ENCODE measurements at places on chromosomes 5 and 9.

DNA sequence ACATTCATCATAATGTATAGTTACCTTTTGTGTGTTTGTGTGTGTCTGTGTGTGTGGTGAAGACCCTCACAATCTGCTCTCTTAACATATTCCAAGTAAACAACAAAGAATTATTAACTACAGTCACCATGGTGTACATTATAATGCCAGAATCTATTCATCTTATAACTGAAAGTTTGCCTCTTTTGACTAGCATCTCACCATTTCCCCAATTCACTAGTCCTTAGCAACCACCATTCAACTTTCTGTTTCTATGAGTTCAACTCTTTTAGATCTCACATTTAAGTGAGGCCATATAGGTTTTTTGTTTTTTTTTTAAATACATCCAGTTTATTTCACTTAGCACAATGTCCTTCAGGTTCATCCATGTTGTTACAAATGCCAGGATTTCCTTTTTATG lies 83.6 kb downstream of the SMC2 start:
- DNase-seq: no peak

GRCh38 chr9:120151149-120151548 lies 428.8 kb downstream of the CDK5RAP2 start:
- no peak for DNase-seq

DNA sequence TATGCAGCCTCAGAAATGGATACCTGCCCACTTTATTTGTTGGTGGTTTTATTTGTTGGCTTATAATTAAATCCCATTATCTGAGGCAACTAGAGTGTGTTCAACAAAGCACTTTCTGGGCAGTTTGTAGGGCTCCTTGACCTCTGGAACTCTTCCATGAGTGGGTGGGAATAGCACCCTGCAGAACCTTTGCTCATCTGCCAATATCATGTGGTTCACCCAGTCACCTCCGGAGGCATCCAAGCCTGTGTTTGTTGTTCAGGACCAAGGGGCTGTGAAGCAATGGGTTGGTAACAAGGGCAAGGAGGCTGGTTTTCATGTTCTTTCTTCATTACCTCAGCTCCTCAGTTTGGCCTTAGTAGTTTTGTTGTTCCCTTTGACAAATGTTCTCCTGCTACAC lies 314.0 kb downstream of the NDUFS4 start:
- DNase-seq: no peak

- no peak for DNase-seq
Observed at GRCh38 chr9:32442433-32442832, 58.0 kb downstream of the ACO1 start.

DNA sequence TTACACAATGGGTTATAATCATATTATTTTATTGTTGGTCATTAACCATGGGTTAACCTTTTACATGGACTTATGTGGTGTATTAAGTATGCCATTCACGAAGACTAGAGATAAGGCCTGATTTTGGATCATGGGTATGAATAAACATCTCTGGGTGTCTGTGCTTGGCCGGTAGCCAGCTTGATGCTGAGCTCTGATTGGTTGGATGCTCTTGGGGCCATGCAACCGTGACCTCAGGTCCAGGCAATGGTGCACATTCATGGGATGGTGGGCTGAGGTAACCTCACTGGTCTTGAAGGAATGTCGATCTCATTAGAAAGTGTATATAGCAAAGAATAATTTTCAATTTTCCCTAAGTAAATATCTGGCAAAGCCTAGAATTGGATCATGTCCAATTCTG lies 158.2 kb upstream of the IL12B start:
- no peak for DNase-seq

DNA sequence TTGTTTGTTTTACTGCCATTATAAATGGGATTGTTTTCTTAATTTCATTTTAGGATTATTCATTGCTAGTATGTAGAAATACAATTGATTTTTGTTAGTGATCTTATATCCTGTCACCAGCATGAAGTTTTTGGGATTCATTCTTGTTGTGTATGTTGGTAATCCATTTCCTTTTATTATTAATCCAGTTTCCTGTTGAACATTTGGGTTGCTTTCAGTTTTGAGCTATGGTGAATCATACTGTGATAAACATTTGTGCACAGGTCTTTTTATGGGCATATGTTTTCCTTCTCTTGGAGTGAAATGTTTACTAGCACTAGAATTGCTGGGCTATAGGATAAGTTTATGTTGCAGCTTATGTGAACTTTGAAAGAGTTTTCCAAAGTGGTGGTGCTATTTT lies 69.6 kb downstream of the MAN2A1 start:
- DNase-seq: no peak

- DNase-seq: peak; percentile 16
Observed at GRCh38 chr5:178069909-178070308, 43.4 kb upstream of the N4BP3 start.

GRCh38 chr9:96621618-96622017 lies 2.0 kb upstream of the CDC14B start:
- no peak for DNase-seq

DNA sequence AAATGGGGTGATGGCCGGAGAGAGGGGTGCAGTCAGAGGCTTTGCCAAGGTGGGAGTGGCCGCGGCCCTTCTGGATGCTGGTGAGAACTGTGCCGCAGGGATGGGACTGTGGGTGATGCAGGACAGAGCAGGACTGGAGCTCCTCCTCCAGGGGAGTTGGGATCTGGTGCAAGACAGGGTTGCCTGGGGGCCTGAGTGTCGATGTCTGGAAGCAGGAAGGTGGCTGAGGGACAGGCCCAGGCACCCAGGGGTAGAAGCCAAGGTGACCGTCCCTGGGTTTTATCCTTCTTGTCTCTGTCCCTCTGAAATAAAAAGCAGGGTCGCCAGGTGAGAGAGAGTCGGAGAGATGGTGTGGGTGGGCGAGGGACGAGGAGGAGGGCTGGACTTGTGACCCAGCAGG lies 89.1 kb upstream of the IER5L start:
- no peak for DNase-seq

GRCh38 chr5:56698463-56699381 lies 116.6 kb upstream of the MAP3K1 start:
- no peak for DNase-seq

DNA sequence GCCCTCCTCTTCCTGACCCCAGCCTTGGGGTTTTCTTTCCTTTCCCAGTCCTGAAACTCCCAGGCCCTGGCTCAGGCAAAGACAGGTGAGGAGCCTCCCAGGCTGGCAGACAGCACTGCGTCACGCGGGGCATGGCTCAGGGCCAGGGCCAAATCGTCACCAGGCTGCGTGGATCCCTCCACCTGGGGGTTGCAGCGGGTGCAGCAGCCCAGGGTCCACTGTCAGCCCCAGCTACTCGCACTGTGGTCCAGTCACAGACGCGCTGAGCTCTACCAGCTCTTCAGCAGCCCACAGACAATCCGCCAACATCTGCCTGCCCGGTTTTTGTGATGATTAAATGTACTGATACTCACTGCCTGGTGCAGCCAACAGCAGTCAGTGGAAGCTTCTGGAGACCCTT lies 12.1 kb downstream of the FAM78A start:
- DNase-seq: peak; percentile 45

- no peak for DNase-seq
Observed at GRCh38 chr5:45274241-45274640, 421.9 kb downstream of the HCN1 start.

GRCh38 chr9:1982074-1982473 lies 33.1 kb upstream of the SMARCA2 start:
- no peak for DNase-seq

DNA sequence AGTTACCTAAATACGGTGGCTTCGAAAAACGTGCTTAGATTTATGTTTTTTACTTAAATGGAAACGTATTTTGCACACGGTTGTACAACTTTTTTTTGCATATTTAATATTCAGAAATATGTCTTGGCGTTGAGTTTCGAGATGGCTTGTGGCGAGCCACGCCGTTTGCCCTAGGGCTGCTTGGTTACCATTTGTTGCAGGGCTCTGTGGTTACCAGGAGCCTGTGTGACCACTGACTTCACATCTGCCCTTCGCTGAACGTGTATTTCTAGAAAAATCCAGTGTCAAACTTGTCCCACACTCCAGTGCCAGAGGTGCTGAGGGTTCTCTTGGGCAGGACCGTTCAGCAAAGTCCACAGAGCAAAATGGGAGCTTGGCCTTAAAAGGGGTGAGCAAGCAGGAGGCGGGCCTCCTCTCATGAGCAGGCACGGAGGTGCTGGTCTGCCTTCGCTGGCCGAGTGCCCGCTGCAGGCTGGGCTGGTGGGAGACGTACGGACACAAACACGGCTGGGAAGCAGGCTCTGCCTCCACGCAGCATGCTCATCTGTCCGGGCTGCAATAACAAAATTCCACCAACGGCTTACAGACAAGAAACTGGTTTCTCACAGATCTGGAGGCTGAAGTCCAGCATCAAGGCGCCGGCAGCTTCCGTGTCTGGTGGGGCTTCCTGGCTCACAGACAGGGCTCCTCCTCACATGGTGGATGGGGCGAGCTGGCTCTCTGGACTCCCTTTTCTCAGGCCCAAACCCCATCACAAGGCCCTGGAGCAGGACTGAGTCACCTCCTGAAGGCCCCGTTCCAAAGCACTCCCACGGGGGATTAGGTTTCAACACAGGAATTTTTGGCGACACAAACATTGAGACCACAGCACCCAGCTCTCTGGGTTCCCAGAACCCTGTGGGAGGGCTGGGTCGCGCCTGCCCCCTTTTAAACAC lies 5.4 kb downstream of the MRPL36 start:
- DNase-seq: no peak

DNA sequence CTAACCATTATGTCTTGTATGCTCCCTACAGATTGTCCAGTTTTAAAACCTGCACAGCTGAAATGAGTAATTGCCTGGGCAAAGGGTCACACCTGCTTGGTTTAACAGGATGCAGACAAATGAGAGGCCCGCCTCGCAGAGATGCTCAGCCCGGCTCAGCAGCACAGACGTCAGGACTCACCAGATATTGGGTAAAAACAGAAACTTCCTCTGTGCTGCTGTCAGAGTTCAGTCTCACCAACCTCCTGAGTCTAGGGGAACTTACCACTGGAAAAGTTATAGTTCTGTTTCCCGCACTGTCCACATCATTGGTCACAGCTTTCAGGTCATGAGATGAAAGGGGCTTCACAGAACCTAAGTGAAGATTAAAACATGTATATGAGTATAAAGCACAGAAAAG lies 152.5 kb downstream of the ESM1 start:
- no peak for DNase-seq

GRCh38 chr5:160165137-160166068 lies 46.2 kb upstream of the PWWP2A start:
- DNase-seq: no peak

- no peak for DNase-seq
Observed at GRCh38 chr9:95584176-95584575, 67.4 kb upstream of the PTCH1 start.

GRCh38 chr5:16866273-16866672 lies 69.8 kb downstream of the MYO10 start:
- DNase-seq: no peak

GRCh38 chr9:33131790-33132772 lies 35.1 kb downstream of the B4GALT1 start:
- DNase-seq: no peak

- DNase-seq: no peak
Observed at GRCh38 chr9:127136081-127136879, 13.8 kb upstream of the ANGPTL2 start.

GRCh38 chr9:128635266-128636023 lies 21.2 kb downstream of the DYNC2I2 start:
- no peak for DNase-seq

Measured in stimulated activated CD4-positive, alpha-beta T cell treated with anti-CD3 and anti-CD28 coated beads, Interleukin-4, amount 100 ng/mL, for 1 hour (primary cell).